Caco-2 (cell line): ENCODE measurements at places on chromosomes 13 and 19. TPM values are rescaled to one million over a fixed set of nuclear protein-coding genes. Genes with fewer than 3 reads are reported as not detected.

DNA sequence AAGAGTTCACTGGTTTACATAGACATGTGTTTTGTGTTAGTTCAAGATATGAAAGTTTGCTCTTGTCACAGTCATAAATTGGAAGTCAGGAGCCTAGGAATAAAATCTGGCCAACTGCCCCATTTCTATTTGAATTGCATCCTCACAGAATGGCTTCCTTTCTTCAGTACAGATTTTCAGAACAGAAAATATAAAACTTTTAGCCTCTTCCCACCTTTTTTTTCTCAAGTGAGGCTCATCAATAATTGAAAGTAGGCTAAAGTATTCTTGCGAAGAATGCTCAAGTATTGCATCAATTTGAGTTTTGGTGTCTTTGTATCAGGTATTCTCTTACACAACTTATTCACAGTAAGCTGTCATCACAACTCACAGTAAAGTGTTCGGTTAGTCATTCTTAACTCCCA lies 802.7 kb downstream of the PCDH9 start:
- no peaks in the 10 kb centered on the region for H3K27me3 ChIP-seq
- no peak overlapping the region for H3K27ac ChIP-seq
- H3K4me1 ChIP-seq, result no peaks in the 10 kb centered on the region
- DNase-seq, result no peak
- H3K4me3 ChIP-seq, result no peak overlapping the region
- no peaks in the 10 kb centered on the region for H3K36me3 ChIP-seq

GRCh38 chr19:8194528-8195267 lies 14.5 kb upstream of the CERS4 start:
- H3K27me3 ChIP-seq, result no peaks in the 10 kb centered on the region
- no peaks in the 10 kb centered on the region for H3K36me3 ChIP-seq
- no peak overlapping the region for H3K27ac ChIP-seq
- DNase-seq, result no peak
- no peaks in the 10 kb centered on the region for H3K4me1 ChIP-seq

- DNase-seq, result no peak
- no peaks in the 10 kb centered on the region for H3K4me1 ChIP-seq
- H3K27me3 ChIP-seq, result no peaks in the 10 kb centered on the region
These were observed 40.6 kb downstream of the DPF1 start for GRCh38 chr19:38183251-38183897.

DNA sequence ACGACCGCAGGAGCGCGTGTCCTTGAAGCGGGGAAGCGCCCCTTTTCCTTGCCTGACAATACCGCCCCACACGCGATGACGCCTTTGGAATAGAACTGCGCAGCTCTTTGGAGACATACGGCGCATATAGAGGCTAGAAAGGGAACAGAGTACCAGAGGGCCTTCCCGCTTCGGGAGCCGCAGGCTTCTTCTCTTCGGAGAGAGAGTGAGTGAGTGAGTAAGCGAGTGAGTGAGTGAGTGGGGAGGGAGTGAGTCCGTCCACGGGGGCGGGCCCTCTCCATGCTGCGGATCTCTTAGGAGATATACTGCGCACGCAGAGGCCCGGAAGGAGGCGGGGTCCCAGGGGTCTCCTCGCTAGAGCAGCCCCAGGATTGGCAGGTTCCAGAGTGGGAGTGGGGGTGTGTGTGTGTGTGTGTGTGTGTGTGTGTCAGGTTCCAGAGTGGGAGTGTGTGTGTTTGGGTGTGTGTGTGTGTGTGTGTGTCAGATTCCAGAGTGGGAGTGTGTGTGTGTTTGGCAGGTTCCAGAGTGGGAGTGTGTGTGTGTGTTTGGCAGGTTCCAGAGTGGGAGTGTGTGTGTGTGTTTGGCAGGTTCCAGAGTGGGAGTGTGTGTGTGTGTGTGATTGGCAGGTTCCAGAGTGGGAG lies 97.0 kb downstream of the INSR start:
- no peaks in the 10 kb centered on the region for H3K27me3 ChIP-seq
- H3K27ac ChIP-seq, result peak overlapping the region; percentile 91
- peaks cover 19% of the 10 kb centered on the region for H3K4me1 ChIP-seq
- DNase-seq, result peak; percentile 92
- H3K4me3 ChIP-seq, result peak overlapping the region; percentile 39

Gene MEIOSIN
- total RNA-seq, result not detected in 2 replicates

Gene APLP1
- 4.6 and 6.5 TPM in 2 replicates for total RNA-seq

Gene USPL1
- 23.4 and 26.7 TPM in 2 replicates for total RNA-seq

Gene CNN1
- total RNA-seq, result 0.54 and 0.84 TPM in 2 replicates
